Esophagus squamous epithelium (tissue), 5 donors: ENCODE measurements at places on chromosomes 3 and 15.

- H3K4me1 ChIP-seq, result no peaks in the 10 kb centered on the region
- no peak for DNase-seq
- no peaks in the 10 kb centered on the region for H3K36me3 ChIP-seq
- no peak overlapping the region for H3K27ac ChIP-seq
- H3K27me3 ChIP-seq, result no peaks in the 10 kb centered on the region
- H3K4me3 ChIP-seq, result no peak overlapping the region
These were observed 48.9 kb upstream of the TCF12 start for GRCh38 chr15:56869573-56869972.

DNA sequence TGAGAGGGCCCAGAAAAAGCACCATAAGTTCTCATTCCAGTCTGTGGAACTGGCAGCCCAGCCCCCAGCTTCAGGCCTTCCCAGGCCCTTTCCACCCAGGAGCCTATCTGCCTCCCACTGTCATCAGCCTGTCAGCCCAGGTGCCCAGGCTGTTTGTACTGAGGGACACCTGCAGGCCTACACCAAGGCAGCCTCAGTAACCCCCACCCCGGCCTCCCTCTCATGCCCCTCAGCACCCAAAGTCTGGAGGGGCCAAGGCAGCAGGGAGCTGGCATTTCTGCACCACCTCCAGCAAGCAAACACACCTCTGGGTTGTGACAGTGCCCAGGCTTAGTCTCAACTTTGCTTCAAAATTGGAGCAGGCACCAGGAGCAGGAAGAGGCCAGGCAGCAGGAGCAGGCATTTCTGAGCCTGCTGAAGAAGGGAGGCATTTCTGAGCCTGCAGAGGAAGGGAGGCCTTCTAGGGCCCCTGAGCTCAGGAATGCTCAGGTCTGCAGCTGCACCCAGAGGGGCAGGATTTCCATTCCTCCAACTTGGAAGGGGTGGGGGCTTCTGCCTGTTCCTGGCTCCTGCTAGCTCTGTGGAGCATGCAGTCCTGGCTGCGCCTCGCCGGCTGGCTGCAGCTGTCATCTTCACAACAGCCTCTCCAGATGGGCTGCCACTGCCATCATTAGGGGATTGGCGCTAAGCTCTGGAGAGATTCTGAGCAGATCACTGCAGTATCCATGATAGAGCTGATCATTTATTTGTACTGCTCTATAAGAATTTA lies 396.1 kb downstream of the UNC13C start:
- H3K36me3 ChIP-seq, result no peaks in the 10 kb centered on the region
- H3K27me3 ChIP-seq, result no peaks in the 10 kb centered on the region
- H3K27ac ChIP-seq, result no peak overlapping the region
- H3K4me1 ChIP-seq, result no peaks in the 10 kb centered on the region
- H3K4me3 ChIP-seq, result no peak overlapping the region

DNA sequence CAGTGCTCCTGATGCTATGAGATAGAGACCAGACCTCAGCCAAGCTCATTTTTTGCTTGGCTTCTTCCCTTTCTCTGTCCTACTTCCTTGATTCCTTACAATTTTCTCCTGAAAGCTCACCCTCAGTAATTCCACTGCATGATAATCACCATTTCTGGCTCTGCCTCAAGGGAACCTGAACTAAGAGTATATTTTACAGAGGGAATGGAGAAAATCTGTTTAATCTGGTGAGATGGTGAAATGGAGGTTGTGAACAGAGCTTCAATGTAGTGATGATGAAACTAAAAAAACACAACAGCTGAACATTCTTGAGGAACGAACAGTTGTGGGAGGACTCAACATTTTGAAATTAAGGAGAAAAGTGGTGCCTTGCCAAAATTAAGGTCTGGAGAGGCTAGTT lies 16.3 kb downstream of the HHLA2 start:
- H3K4me1 ChIP-seq, result no peaks in the 10 kb centered on the region
- no peaks in the 10 kb centered on the region for H3K36me3 ChIP-seq
- H3K4me3 ChIP-seq, result no peak overlapping the region
- no peak overlapping the region for H3K27ac ChIP-seq
- DNase-seq, result no peak
- no peaks in the 10 kb centered on the region for H3K27me3 ChIP-seq

GRCh38 chr3:56911363-56911762 lies 109.6 kb upstream of the ARHGEF3 start:
- H3K4me3 ChIP-seq, result no peak overlapping the region
- no peaks in the 10 kb centered on the region for H3K27me3 ChIP-seq
- no peak for DNase-seq
- no peaks in the 10 kb centered on the region for H3K4me1 ChIP-seq
- no peak overlapping the region for H3K27ac ChIP-seq
- no peaks in the 10 kb centered on the region for H3K36me3 ChIP-seq

DNA sequence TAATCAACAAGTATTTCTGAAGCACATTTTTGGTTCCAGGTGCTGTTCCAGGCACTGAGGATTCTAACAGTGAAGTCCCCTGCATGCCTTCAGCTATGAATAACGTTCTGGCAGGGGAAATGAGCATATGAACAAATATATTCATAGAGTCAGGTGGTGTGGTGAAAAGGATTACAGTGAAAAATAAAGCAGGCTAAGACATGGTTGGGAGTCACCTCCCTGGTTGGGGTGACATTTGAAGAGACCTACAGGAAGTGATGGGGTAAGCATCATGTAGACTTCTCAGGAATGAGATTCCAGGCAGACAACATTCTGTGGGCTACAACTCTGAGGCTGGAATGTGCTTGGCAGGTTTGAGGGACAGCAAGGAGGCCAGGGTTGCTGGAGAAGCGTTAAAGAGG lies 15.0 kb downstream of the FRMD4B start:
- no peaks in the 10 kb centered on the region for H3K27me3 ChIP-seq
- no peaks in the 10 kb centered on the region for H3K4me1 ChIP-seq
- H3K27ac ChIP-seq, result peak overlapping the region; percentile 63

DNA sequence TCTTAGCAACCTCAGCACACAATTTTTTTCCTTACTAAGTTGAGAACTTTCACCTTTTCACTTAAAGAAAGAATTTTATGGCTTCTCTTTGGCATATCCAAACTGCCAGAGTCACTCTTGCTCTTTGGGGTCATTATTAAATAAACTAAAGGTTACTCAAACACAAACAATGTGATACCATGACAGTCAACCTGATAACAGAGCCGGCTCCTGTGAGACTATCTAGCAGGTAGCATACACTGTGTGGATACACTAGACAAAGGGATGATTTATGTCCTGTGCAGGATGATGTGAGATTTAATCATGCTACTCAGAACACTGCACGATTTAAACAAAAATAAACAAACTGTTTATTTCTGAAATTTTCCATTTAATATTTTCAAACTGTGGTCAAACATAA lies 35.6 kb downstream of the LRRFIP2 start:
- H3K27ac ChIP-seq, result no peak overlapping the region
- no peak overlapping the region for H3K4me3 ChIP-seq
- no peaks in the 10 kb centered on the region for H3K27me3 ChIP-seq
- H3K4me1 ChIP-seq, result no peaks in the 10 kb centered on the region
- DNase-seq, result no peak
- H3K36me3 ChIP-seq, result no peaks in the 10 kb centered on the region

GRCh38 chr15:48834756-48835155 lies 23.9 kb upstream of the CEP152 start:
- H3K27ac ChIP-seq, result no peak overlapping the region
- H3K27me3 ChIP-seq, result no peaks in the 10 kb centered on the region
- H3K36me3 ChIP-seq, result no peaks in the 10 kb centered on the region
- H3K4me1 ChIP-seq, result no peaks in the 10 kb centered on the region
- no peak overlapping the region for H3K4me3 ChIP-seq
- no peak for DNase-seq

- no peak for DNase-seq
- no peaks in the 10 kb centered on the region for H3K27me3 ChIP-seq
- no peaks in the 10 kb centered on the region for H3K36me3 ChIP-seq
- no peak overlapping the region for H3K27ac ChIP-seq
These were observed 45.2 kb downstream of the GASK1A start for GRCh38 chr3:43024181-43024885.
